A549 (cell line): ENCODE measurements at places on chromosomes 3 and 15.

DNA sequence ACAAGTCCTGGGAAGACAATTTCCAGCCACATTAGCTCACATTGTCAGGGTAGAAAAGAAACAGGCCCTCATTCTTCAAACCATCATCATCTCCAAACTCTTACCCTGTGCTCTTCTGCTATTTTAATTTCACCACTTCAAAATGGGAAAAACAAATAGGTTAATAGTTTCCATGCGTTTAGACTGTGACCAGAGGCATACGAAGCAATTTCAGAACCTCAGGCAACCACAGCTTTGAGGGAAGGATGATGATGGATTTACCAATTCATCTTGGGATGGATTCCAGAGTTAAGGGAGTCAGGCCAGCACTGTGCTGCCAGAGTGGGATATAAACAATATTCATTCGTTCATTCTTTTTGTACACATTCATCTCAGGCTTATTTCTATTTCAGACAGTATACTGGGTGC is 307.8 kb upstream of the TPRG1 start:
- DNase-seq, result no peak

- DNase-seq, result peak; percentile 95
These were observed 39.6 kb downstream of the TMOD3 start for GRCh38 chr15:51869060-51869421.

- no peak for DNase-seq
These were observed 42.2 kb downstream of the GOLGA6L10 start for GRCh38 chr15:82306791-82307713.

GRCh38 chr15:33994005-33994615 is 25.8 kb downstream of the CHRM5 start:
- DNase-seq, result no peak

GRCh38 chr3:69240651-69241568 is 118.5 kb upstream of the LMOD3 start:
- no peak for DNase-seq

GRCh38 chr15:94655249-94655880 is 424.0 kb downstream of the MCTP2 start:
- no peak for DNase-seq

GRCh38 chr3:129507181-129507831 is 21.1 kb upstream of the RHO start:
- no peak for DNase-seq

DNA sequence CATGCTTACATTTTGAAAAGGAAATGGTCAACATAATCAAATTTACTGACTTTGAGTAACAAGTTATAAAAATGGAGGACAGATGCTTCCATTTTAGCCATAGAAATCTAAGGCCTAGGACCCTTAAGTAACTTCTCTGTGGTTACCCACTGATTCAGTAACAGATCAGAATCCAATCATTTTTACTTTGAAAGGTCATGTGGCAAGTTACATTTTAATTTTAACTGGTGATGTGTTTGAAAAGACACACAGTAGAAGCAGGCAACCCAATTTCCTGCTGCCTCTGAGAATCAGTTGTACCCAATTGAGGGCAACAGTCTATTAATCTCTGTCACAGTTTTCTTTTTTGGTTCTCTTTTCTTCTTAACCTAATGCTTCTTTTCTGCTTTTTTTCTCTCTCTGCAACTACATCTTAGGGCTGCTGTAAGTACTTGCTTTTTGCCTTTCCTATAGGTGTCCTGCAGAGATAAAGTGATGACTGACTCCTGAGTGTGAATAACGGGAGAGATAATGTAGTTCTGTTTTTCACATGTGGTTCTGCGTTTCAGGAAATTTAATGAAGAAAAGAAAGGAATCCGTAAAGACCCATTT is 3.3 kb downstream of the ZWILCH start:
- no peak for DNase-seq

DNA sequence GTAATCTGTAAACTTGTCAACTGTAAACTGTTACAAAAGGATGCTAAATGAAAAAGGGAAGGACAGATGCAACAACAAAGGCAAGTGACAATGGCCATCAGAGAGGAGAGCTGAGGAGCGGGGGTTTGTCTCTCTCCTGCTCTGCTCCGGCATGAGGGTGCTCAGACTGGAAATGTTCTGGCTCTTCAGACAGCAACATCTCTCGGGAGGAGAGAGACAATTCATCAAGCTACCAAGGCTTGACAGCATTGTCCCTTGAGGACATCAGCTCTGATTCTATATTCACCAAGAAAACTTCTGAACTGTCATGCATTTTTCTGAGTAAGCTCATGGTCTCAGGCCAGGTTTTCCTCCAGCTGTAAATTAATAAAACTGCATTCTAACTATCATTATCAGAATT is 408.2 kb downstream of the IGSF11 start:
- DNase-seq, result no peak

- DNase-seq, result no peak
These were observed 87.8 kb downstream of the COL6A6 start for GRCh38 chr3:130604806-130605205.

- no peak for DNase-seq
These were observed 37.8 kb upstream of the FOXB1 start for GRCh38 chr15:59966262-59966661.

DNA sequence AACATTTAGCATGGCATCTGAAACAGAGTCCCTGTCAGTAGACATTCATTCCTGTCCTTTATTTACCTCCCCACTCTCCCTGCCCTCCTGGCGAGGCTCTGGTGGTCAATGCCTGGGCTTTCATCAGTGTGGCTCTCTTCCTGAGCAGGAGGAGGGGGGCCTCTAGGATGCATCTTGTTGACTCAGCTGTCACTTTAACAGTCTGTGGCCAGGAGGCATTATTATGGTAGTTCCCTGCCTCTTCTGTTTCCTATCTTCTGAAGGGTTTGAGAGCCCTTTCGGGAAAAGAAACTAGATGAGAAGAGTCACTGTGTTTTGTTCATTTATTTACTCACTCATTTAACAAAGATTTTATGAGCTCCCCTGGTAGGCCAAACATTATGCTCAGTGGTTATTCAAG is 2.4 kb upstream of the PPP1R14D start:
- no peak for DNase-seq

DNA sequence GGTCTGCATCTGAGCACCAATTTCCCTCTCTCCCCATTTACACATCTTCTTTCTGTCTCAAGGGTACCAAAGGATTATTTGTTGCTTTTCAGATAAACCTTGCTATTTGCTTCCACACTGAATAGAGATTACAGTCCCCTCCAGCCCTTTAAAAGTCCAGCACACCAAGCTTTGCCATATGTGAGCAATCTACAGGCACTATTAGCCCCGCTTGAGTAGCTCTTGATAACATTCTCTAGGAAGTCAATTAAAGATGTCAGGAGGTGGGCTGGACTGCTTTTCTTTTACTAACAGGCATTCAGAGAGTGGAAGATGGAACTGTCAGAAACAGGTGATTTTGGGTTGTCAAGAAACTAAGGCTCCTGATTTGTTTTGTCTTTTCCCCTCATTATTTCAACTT is 417.0 kb downstream of the ROBO2 start:
- DNase-seq, result no peak

DNA sequence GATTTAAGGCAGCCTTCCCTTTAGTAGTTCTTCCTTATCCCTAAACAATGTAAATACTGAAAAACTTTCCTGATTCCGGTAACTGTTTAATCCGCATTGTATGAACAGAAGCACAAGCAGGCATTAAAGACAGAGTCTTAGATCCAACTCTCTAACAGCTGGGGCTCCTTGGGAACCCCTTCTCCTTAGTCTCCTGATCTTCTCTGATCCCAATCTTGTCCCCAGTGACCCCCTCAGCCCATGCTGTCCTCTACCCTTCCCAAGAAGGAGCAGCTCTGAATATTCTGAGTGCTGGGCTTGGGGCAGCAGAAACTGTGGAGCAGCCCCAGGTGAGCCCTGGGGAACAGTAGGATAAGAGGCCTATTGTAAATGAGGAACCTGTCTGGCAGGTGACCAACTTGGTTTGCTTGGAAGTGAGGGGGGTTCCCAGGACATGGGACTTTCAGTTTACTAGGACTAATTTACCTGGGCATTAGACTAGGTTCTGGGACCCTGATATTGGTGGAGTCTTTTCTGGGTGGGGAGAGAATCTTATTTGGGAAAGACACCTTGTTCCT is 13.0 kb upstream of the SLC30A4 start:
- no peak for DNase-seq

DNA sequence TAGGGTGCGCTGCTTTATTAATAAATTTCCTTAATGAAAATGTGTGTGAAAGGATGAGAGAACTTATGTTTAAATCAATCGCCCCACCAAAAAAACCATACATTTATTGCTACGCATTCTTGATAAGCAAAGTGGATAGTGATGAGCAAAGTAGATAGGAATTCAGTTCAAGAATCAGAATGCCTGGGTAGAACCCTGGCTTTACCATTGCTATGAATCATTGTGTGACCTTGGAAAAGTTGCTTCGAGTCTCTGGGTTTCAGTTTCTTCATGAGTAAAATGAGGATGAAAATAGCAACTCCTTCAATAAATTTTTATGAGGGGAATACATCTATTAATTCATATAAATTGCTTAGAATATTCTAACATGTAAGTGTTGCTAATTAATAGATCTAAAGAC is 2.6 kb upstream of the ALCAM start:
- DNase-seq, result no peak

GRCh38 chr15:37594417-37594816 is 340.0 kb upstream of the TMCO5A start:
- no peak for DNase-seq

DNA sequence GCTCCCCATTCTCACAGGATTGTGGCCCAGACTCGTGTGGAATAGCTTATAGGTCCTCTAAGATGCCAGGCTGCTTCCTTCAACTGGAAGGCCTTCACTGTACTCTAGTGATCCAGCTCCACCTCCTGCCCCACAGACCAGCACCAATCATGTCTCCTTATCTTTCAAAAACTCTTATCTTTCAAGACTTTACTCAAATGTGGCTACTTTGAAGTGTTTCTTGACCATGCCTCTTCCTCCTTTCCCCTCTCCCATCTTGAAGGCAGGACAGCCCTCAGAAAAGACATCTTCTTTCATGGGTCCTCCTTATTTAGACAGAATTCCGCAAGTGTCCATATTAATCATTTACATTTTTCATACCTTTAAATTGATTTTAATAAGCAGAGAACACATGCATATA is 142.3 kb downstream of the CHST2 start:
- no peak for DNase-seq

DNA sequence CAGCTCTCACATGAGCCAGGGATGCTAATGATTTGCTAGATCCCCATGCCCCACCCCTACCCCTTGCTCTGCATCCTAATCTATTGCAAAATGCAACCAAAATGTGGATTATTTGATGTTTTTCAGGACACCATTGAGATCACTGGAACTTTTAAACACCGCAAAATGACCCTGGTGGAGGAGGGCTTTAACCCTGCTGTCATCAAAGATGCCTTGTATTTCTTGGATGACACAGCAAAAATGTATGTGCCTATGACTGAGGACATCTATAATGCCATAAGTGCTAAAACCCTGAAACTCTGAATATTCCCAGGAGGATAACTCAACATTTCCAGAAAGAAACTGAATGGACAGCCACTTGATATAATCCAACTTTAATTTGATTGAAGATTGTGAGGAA is 29.7 kb downstream of the HDC start:
- DNase-seq, result no peak

- no peak for DNase-seq
These were observed 178.5 kb downstream of the FNDC3B start for GRCh38 chr3:172217877-172218276.

DNA sequence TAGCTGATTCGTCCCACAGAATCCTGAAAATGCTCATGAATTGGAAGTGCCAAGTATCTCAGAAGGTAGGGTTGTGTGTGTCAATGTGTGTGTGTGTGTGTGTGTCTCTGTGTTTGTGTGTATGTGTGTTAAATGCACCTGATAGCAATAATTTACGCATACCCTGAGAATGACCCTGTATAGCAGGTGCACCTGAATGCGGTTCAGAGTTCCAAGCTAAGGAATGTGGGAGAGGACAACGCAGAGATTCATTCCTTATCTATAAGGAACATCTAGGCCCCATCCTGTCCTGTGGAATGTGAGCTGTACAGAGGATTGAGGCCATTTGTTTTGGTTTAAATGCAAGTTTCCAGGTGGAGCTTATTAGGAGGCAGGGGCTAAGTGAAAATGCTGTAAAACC is 49.1 kb upstream of the NEDD4 start:
- no peak for DNase-seq

- DNase-seq, result no peak
These were observed 110.1 kb upstream of the LMOD3 start for GRCh38 chr3:69232482-69232881.

- DNase-seq, result no peak
These were observed 97.4 kb downstream of the ADCY5 start for GRCh38 chr3:123351501-123351900.

DNA sequence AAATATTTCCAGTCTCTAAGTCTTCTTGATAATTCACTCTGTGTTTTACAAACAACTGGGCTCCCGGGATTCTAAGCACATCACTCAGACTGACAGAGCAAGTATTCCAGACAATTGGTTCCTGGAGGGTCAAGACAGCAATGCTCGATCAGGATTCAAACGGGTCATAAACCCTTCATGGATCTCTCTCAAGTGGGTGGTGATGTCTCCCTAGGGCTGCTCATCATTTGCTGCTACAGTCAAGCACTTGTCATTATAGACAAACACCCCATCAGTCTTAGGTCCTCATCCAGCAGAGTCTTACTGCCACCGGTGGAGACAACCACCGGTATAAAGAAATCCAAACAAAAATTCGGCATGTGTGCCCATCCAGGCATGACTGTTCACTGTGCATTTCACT is 921.1 kb downstream of the FHIT start:
- no peak for DNase-seq

- no peak for DNase-seq
These were observed 4.2 kb downstream of the MAPKBP1 start for GRCh38 chr15:41778521-41778920.

- no peak for DNase-seq
These were observed 4.8 kb downstream of the TMIE start for GRCh38 chr3:46705751-46706552.

- no peak for DNase-seq
These were observed 102.4 kb upstream of the LRIG1 start for GRCh38 chr3:66603151-66603611.

DNA sequence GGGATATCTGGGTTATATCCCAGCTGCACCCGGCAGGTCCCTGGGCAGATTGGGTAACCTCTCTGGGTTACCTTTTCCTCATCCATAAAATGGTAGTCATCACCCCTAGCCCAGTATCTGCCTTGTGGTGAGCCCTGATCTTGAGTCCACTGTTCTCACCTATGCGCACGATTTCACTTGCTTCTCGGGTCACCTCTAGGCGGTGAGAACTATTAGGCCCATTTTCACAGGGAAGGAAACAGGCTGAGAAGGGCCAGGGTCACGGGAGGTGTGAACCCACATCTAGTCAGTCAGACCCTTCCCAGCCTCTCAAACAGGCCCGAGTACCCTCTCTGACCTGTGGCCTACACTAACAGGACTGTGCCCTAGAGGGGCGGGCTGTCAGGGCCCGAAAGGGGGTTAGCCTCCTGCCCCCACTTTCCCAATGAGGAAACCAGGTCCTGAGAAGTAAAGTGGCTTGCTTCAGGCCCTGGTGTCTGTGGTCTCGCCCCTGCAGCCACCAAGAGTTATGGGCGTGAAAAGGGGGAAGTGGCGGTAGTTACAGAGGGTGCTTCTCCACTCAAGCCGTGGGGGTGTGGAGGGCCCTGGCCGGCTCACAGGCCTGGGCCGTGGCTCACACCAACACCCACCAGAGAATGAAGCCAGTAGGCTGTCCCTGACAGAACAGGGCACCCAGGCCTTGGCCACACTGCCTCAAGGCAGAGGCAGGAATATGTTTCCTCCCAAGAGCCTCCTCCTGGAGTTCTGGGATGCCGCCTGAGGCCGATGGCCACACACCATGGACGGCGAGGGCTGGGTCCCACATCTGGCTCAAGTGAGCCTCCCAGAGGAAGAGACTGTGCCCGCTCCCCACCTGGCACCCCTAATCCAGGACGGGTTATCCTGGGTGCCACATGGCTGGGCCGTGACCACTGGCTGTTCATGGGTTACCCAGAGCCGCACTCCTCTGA is 19.5 kb downstream of the PSTPIP1 start:
- no peak for DNase-seq
